ENCODE measurements at places on chromosomes 12 and 14.

GRCh38 chr12:85007836-85008235 is 28.2 kb downstream of the TSPAN19 start:
- no peak for DNase-seq

DNA sequence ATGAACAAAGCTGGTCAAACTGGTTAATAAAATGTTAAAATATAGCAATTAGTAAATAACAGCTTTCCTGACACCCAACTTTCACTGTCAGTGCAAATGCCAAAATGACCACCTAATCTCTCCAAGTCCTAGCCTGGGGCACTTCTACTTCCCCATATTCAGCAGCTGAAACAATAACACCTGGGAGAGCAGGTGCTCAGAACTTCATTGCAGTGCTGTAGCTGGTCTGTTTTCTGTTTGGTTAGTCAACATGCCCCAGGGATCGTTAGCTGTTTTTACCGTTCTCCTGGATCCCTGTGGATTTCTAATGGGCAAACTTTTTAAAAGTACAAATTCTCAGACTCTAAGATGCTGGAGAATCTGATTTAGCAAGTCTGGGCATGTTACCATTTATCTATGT is 759.7 kb downstream of the GALC start:
- no peak for DNase-seq

DNA sequence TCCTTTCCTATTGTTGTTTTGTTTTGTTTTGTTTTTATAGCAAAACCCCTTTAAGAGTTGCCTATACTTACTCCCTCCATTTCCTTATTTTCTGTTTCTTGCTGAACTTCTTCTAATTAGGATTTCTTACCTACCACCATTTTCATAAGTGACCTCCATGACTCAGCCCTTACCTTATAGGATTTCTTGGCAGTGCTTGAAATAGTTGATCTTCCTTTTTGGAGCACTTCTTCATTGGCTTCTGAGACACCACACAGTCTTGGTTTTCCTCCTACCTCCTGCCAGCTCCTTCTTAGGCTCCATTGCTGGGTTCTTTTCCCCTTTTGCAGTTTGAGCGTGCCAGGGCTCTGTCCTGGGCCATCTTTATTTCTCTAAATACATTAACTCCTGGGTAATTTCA is 23.4 kb upstream of the EID3 start:
- DNase-seq = no peak

DNA sequence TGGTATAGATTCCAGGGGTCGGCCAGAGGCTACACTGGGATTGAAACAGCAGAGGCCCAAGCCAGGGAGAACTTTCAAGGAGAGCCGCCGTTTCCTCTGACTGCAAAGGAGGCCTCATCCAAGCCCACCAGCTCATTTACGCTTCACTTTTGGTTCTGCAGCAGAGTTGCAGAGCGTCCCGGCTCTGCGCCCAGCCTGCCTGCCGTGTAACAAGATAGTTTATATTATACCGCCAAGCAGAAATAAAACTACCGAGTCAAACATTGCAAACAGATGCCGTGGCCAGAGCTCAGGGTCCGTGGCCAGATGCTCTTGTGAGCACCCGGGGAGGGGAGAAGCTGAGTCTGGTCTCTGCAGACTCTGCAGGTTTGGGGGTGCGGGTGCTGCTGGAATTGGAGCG is 60.7 kb upstream of the TBX3 start:
- DNase-seq = no peak

DNA sequence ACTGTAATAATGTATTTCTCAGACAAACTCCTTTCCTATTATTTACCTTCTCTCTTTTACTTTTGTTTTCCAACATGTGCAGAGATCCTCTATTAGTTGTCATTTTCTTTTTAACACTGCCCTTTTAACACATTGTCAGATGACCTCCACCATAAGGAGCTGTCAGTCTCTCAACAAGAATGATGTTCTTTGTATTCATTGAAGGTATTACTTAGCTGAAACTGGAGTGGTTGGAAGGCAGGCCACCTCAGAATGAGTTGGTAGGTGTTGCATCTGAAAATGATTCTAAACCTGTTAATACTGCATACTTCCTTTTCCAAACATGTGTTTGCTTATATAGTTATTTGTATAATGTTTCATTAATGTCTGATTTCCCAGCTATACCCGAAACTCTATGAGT is 16.9 kb downstream of the TMEM117 start:
- no peak for DNase-seq

DNA sequence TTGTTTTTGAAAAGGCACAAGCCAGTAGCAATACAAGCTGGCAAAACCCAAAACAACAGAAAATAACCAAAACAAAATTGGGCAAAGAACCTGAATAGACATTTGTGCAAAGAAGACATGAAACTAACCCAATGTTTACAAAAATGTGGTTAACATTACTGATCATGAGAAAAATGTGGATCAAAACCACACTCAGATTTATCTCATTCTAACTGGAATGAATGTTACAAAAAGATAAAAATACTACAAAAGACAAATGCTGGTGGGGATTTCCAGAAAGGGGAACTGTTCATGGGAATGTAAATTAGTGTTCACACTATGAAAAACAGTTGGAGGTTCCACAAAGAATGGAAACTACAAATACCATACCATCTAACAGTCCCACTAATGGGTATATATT is 26.6 kb downstream of the ASCL4 start:
- no peak for DNase-seq

- DNase-seq = no peak
Measured at GRCh38 chr12:63900922-63901793, 56.7 kb downstream of the SRGAP1 start.

- DNase-seq = no peak
Measured at GRCh38 chr14:59308086-59308485, 119.6 kb downstream of the DAAM1 start.

Data from HuH-7 (cell line).